ENCODE measurements at places on chromosomes 1 and 21.
A peak's percentile ranks its signal among the peaks of the same experiment; 100 is the strongest.

DNA sequence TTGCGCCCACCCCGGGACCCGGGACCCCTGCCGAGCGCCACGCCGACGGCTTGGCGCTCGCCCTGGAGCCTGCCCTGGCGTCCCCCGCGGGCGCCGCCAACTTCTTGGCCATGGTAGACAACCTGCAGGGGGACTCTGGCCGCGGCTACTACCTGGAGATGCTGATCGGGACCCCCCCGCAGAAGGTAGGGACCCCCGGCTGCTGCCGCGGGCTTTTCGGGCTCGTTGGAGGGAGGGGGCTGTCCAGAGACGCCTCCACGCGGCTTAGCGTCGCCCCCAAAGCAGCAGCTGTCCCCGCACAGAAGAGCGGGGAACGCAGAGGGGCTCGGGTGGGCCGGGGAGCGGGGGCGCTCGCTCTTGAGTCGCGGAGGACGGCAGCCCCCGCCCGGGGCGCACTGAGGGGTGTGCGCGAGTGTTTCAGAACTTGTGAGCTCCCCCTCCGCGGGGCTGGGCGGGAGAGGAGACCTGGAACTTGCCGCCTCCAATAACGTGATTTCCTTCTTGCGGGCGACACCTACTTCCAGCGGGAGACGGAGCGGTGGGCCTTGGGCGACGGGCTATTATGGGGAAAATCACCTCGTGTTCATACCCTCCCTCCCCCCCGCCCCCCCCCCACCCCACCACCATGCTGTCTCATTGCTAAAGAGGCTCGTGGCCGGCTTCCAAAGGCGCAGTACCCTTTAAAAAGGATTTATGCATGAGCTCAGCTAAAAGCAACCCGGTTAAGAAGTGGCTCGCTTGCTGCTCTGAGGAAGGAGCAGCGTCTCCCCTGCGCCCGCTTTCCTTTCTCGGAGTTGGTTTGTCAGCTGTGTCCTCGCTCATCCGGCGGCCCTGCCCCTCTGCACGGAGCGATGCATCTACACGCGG, 664 bp downstream of the BACE2 start:
- DNase-seq = no peak

- DNase-seq = no peak
Observed at GRCh38 chr21:39610703-39611102, 2.0 kb upstream of the B3GALT5 start.

GRCh38 chr1:61285371-61285885, 203.1 kb downstream of the NFIA start:
- DNase-seq = no peak

DNA sequence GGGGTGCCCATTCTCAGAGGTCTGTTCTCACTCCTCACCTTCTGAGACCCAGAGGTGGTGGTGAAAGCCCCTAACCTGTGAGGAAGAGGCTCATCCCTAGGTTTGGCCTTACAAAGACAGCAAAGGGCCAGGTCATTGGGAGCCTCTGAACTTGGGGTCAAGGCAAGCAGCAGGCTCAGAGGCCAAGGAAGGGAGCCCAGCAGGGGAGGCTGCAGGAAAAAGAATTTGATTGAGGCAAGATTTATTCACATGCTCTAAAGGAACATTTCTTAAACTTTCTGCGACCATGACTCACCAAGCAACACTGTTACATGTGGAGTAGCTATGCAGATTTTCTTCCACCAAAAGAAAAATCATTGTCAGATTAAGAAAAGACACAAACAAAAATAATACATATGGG, 132.5 kb upstream of the SYT6 start:
- DNase-seq = no peak

DNA sequence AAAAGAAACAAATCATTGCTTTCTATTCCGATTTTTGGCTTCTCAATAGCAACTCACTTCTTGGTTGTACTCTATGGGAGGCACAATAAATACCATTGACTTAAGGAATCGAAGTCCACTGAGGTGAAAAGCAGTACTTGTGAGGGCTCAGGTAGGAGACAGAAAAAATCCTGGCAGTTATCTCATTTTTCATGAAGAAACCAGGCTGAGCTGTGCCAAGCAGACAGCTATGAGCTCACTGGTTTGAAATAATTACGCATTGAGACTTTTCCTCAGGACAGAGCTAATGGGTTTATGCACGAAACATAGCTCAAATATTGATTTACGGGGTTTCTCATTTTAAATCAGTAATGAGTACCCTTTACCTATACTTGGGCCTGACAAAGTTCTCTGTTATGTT, 18.5 kb downstream of the COLGALT2 start:
- no peak for DNase-seq

GRCh38 chr1:198220428-198220827, 63.6 kb downstream of the NEK7 start:
- no peak for DNase-seq

DNA sequence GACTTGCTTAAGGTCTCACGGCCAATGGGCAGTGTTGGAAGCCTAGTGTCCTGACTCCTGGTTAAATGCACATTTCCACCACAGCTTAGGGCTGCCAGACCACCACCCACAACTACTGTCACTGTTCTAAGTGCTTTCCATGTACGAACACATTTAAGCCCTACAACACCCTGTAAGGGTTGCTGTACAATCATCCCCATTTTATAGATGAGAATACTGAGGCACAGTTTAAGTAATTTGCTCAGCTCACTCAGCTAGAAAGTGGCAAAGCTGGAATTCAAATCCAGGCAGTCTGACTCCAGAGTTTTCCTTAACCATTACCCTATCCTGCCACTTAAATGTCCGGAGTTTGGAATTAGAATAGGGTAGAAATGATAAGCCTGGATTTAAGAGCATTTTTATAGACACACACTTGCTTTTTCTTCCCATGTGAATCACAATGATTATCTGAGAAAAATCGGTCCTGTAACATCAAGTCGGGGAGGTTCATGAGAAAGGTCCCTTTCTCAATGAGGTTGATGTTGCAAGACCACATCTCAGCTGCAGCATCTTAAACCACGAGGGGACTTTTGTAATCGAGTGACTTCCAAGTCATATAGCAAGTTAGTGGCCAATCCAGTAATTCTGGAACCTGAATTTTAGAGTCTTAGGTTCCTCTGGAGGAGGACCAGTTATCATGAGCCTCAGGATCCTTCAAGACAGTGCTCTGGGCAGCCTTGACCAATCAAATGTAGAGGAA, 8.6 kb downstream of the E2F2 start:
- DNase-seq = no peak

- DNase-seq = no peak
Observed at GRCh38 chr1:172918478-172918877, 132.3 kb downstream of the TNFSF18 start.

DNA sequence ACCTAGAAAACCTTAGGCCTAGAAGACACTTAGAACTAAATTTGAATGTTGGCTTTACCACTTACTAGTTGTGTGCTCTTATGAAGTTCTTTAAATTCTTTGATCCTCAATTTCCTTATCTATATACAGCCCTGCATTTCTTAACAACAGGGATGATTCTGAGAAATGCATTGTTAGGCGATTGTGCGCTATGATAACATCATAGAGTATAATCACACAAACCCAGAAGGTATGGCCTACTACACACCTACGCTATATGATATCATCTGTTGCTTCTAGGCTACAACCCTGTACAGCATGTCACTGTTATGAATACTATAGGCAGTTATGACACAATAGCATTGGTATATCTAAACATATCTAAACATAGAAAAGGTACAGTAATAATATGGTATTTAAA, 137.4 kb downstream of the CHD1L start:
- DNase-seq = no peak

DNA sequence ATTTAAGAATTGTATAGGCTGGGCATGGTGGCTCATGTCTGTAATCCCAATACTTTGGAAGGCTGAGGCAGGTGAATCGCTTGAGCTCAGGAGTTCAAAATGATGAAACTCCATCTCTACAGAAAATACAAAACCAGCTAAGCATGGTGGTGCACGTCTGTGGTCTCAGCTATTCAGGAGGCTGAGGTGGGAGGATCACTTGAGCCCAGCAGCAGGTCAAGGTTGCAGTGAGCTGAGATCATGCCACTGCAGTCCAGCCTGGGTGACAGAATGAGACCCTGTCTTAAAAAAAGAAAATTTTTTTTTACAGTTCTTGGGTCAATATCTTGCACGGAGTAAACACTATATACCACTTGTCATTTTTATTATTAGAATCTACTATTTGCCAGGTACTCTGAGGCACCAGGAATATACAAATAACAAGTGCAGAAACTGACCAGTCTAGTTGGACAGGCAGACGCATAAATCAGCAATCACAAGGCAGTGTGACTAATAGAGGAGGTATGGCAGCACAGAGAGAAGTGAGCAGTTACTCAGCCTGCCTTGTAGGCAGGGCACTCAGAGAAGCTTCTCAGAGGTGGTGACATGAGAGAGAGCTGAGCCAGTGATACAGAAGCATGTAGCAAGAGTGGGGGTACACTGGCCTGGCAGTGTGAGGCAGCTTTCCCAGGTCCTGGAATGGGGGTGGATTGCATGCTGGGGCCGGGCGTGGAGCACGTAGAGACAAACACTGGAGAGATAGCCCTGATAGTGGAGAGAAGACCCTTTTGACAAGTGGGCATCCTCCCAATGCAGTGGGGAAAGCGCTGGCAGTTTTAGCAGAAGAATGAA, 8.0 kb downstream of the PHLDA3 start:
- no peak for DNase-seq

DNA sequence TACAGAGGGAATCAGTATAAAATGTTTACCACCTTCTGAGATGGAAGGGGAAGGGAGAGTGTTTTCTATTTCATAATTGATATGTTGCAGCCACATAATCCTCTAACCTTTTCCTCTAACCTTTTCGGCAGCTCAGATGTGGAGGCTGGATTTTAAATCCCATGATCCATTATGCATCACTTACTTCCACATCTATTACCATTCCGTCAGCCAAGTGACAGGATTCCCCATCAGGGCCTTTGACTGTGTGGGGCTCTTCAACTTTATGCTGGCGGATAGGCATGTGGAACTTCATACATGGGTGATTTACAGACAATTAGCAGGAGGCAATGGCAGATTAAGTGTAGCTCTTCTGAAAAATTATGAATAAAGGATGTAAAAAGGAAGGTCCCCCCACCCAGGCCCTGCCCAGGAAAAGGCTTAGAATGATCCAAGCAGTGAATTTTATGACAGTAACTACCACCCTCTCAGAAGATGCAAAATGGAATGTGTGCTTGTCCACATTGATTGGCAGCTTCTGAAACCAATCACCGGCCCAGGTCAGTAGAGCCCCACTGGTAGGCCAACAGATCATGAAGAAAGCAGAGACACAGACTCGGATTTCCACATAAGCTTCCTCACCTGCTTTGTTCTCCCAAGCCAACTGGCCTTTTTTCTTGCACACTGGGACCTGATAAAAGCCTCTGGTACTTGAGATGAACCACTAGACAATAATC, 147.0 kb downstream of the ST6GALNAC5 start:
- DNase-seq = no peak

DNA sequence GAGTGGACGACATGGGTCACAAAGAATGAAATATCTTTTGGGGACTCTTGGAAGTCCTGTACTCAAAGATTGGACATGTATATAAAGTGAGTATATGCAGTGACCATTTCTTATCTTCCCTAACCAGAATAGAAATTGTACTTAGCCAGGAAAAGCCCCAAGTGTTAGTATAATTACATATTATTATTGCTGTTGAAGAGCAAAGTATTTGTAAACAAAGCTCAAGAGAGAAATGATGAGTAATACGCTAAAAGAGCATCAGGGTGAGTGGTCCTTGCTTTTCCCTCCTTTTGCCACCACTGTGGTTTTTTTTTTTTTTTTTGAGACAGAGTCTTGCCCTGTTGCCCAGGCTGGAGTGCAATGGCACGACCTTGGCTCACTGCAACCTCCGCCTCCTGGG, 6.4 kb upstream of the CGN start:
- no peak for DNase-seq

GRCh38 chr1:1101503-1101902, 14.4 kb downstream of the C1orf159 start:
- DNase-seq = peak; percentile 18

DNA sequence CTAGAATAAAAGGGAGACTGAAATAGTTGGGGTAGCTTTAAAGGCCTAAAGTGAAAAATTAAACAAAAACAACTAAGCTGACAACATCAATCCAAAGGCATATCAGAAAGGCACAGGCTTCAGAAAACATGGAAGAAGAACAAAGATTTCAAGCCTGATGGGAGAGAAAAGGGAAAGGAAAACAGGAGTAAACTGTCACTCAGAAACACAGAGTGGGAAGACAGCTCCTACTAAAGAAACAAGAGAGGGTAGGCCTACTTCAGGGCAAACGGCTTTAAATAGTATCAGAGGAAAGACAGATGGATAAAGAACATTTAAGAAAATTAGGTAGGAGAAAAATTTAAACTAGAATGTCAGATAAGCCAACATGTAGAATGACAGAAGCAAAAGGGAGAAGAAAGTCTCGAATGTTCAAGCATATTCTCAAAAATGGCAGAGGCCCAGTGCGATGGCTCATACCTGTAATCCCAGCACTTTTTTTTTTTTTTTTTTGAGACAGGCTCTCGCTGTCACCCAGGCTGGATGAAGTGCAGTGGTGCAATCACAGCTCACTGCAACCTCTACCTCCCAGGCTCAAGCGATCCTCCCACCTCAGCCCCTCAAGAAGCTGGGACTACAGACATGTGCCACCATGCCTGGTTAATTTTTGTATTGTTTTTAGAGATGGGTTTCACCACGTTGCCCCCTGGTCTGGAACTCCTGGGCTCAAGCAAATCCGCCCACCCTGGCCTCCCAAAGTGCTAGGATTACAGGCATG, 7.6 kb downstream of the EGLN1 start:
- no peak for DNase-seq

GRCh38 chr1:67001682-67002425, 52.1 kb downstream of the SLC35D1 start:
- DNase-seq = no peak
